ENCODE measurements at places on chromosomes 4 and X.

GRCh38 chrX:115689931-115690330 is 129.0 kb downstream of the PLS3 start:
- DNase-seq = no peak

- DNase-seq = no peak
Observed at GRCh38 chr4:156560701-156561100, 410.9 kb downstream of the PDGFC start.

- no peak for DNase-seq
Observed at GRCh38 chrX:139566981-139567380, 36.4 kb downstream of the F9 start.

DNA sequence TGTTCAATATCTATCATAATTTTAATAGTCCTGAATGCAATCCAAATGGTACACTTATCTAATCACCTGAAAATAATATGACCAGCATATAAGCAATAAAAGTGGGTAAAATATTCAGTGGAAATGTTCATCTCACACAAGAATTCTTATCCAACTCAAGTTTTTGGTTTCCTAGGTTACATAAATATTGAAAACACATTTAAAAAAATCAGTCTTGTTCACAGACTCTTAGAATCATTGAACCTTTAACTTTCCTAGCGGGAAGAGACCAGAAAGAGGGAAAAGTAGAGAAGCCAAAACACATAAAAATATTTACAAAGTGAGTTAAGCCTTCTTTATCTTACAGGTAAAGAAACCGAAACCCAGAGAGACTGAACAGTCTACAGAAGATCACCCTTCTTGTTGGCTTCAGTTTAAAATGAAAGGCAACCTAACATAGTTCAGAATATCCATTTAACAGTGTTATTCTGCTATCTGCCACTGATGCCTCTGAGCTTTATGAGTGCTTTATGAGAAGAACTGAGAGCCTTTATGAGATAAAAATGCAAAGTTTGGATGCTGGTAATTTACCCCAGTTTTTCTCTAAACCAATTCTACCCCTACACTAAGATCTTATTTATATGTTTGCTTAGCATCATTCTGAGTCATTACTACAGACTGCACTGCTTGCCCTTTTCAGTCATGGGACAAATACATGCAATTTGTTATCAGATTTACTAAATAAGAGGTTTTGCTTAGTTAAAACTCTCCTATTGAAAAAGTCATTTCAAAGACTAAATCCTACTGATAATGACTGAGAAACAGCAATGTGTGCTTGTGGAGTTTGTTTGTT is 453.3 kb upstream of the INTU start:
- DNase-seq = no peak

DNA sequence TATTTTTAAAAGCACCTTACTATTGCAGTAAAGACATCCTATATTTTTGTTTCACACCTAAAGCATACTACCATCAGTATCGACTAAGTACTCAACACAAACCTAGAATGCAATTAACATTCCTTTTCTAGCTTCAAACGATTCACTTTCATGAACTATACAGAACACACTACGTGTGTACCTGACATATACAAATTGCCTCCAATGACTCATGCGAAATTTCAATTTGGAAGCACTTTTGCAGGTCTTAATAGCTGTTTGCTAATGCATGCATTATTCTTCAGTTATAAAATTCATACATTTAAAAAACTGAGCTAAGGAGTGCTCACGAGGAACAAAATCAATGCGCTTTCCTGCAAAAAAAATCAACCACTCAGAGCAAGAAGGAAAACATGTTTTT is 19.7 kb upstream of the GPM6B start:
- no peak for DNase-seq

DNA sequence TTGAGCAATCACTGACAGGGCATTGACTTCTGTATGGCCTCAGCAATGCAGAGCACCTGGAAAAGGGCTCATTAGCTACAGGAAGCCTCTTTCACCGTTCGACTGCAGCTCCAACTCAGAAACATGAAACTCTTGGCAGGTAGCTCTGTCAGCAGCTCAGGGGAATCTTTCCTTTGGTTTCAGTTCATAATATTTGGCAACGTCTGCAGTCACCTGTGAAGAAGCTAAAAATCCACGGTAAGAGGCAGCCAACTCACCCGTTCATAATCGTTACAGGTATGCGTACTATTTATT is 354.9 kb downstream of the CAMK2D start:
- DNase-seq = no peak

DNA sequence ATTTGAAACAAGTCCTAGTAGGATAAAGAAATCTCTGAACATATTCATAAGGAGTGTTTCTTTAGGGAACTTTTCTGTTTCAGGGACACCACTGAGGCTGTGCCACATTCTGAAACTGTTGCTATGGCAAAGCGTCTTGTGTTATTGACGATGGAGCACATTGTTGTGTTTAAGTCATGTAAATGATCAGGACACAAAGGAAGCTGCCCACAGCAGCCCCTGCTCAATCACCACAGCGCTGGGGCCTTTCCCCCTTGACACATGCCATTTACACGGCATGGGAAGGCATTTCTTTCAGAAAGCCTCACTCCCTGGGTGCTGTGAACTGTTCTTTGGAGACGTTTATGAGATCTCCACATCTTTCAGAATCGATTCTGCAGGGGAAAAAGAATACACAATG is 39.8 kb upstream of the MID1 start:
- DNase-seq = no peak

DNA sequence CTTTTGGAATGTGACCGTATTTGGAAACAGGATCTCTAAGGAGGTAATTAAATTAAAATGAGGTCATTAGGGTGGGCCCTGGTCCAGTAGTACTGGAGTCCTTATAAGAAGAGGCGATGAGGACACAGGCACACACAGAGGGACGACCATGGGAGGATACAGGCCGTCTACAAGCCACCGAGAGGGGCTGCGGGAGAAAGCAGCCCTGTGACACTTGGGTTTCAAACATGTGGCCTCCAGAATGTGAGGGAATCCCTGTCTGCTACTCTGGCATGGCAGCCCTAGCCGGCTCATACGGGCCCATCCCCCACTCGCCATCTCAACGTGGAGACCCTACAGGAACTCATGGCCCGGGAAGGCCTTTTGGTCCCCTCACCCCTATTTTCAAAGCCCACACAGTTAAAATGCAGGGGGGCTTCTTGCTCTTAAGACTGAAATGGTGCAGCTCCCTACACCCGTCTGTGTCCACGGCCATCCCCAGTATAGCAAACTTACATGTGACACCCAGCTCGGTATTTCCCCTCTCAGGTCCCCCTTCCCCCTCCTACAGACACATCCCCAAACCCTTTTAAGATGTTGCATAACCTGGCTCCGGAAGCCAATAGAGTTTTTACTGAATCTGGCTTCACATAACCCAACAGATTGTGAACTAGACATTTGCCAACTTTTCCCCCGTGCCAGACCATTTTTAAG is 124.1 kb upstream of the TBL1X start:
- DNase-seq = no peak

DNA sequence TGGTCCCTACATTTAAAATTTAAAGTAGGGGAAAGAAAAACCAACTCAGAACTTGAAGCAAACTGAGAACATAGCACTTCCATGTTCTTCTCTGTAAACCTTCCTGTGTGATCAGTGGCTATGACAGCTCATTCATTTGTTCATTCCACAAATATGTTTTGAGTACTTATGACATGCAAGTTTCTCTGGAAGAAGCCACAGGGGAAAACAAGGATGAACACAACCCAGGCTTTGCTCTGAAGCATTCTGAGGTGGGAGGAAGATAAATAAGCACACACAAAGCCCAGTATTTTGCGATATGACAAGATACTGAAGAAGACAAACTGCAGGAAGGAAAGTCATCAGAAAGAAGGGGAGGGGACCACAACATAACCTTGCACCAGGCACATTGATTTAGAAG is 96.4 kb downstream of the CHIC2 start:
- DNase-seq = no peak

All from cortex of kidney (tissue), 1 donor.